ENCODE measurements at places on chromosomes 13 and 19.

DNA sequence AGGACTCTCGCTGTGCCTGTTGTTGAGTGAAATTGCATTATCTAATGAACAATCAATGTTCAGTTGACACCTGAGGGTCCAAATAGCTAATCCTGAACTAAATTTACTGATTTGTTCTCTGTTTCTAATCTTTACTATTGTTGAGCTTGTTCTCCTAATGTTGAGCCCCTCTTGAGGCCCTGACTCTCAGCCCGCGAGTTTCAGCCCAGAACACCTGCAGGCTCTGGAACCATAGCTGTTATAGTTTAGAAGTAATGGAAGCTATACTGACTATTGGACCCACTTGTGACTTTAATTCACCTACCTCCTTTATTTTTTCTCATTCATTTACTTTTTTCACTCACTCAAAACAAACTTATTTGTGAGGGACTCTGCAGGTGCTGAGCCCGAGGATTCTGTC lies 20.6 kb upstream of the PCDH8 start:
- DNase-seq: no peak

GRCh38 chr13:94947392-94947791 lies 235.0 kb upstream of the SOX21 start:
- no peak for DNase-seq

DNA sequence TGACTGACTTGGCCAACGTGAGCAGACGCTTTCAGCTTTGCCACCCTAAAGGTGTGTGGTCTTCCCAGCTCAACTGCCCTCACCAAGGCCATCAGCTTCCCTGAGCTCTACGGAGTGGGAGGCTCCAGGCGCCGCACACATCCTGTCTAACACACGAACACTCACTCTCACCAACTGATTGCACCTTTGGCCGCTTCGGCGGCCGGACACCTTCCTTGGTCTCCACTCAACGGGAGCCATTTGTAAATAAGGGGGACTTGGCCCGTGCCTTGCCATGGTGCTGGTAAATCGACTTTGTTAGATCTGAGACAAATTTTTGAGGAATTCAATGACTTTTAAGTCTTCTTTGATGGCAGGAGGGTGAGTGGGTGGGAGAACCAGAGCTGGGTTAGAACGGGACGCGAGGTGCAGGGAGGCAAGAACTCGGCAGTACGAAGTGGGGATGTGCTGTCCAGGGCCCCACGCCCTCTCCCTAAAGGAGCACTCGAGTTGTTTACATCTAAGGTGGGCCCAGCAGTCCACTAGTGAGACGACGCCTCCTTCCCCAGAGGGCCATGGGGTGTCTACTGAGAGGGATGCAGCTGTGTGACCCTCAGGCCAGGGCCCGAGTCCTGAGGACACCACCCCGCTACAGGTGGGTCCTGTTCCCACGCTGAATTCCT lies 4.4 kb downstream of the C13orf46 start:
- no peak for DNase-seq

DNA sequence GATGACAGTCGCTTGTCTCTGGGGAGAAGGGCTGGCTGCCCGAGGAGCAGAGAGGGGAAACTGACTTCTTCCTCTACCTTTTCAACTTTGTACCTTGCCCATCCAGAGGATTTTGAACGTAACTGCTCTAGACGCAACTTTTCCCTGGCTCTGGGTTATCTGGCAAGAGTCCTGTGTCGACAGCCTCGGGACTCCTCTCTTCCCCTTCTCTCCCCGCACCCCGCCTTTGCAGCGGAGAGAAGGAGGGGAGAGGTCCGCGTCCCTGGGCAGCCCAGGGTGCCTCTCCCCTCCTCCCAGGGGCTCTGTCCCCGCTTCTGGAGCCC lies 574 bp downstream of the SH3GL1 start:
- DNase-seq: no peak

DNA sequence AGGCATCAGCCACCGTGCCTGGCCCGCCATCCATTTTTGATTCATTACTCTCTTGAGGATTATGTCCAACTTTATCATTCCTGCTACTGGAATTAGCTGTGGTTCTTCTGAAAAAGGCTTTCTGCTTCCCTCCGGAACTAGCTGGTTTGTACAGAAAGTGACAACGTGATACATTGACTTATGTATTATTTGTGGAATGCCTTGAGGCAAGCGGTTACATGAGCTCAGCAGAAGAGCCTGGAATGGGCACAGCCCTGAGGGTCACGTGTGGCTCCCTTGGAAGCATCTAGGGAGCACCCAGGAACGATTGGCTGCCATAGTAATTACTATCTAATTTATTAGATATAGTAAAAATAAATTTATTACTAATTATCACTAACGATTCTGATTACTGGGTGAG lies 14.4 kb upstream of the RETN start:
- no peak for DNase-seq
